ENCODE measurements at places on chromosomes 3 and 15. TPM values are rescaled to one million over a fixed set of nuclear protein-coding genes. Genes with fewer than 3 reads are reported as not detected.
A peak's percentile ranks its signal among the peaks of the same experiment; 100 is the strongest.

DNA sequence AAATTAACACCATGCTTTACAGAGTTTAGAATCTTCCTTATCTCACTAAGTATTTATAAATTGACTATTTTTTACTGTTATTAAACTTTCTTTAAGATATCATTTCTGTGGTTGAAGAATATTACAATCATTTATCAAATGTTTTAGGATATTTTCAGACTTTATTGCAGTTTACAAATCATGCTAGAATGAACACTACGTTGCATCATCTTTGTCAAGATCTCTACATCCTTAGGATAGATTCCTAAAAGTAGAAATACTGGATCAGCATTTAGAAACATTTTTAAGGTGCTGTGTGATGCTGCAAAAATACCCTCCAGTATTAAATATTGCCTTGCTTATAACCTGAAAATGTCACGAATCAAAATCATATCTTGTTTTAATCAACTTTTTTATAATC lies 2.5 kb upstream of the PLD1 start:
- H3K4me1 ChIP-seq: no peaks in the 10 kb centered on the region
- no peaks in the 10 kb centered on the region for H3K36me3 ChIP-seq
- H3K27ac ChIP-seq: no peak overlapping the region
- H3K27me3 ChIP-seq: no peaks in the 10 kb centered on the region
- DNase-seq: no peak
- no peak overlapping the region for H3K4me3 ChIP-seq

TFG gene
- 108 TPM for total RNA-seq

DNA sequence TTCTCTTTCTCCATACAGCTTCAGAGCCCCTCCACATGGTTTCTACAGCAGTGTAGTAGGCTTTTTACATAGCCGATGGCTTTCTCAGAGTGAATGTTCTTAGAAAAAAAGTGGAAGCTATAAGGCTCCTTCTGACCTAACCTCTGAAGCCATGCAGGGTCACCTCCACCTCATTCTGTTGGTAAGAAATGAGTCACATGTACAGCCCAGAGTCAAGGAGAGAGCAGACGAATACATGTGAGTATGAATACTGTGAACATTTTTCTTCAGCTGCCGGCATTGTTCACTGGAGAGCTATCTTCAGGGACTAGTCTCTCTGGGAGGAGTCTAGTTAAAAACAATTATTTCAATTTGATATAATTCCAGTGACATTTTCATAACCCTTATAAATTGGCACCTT lies 68.2 kb upstream of the THRB start:
- H3K36me3 ChIP-seq: no peaks in the 10 kb centered on the region
- no peak overlapping the region for H3K4me3 ChIP-seq
- DNase-seq: no peak
- no peaks in the 10 kb centered on the region for H3K4me1 ChIP-seq

GRCh38 chr3:11671648-11672100 lies 28.0 kb upstream of the VGLL4 start:
- no peaks in the 10 kb centered on the region for H3K27me3 ChIP-seq
- DNase-seq: peak; percentile 55
- H3K27ac ChIP-seq: no peak overlapping the region
- H3K4me1 ChIP-seq: no peaks in the 10 kb centered on the region
- no peak overlapping the region for H3K4me3 ChIP-seq
